ENCODE measurements at places on chromosomes 1 and 21.

- DNase-seq, result no peak
Observed at GRCh38 chr1:19086176-19086875, 123.7 kb downstream of the UBR4 start.

DNA sequence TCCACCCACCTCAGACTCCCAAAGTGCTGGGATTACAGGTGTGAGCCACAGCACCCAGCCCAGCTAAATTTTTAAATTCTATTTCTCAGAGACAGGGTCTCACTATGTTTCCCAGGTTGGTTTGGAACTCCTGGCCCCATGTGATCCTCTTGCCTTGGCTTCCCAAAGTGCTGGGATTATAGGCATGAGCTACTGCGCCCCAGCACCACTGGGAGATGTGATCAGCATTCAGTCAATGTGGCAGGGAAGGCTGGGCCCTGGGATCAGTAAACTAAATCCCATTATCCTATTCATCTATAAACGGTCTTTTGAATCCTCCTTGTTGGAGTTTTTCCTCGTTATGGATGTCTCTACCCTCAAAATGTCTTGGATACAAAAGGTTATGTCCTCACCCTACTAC lies 113.5 kb downstream of the PGBD5 start:
- no peak for DNase-seq

DNA sequence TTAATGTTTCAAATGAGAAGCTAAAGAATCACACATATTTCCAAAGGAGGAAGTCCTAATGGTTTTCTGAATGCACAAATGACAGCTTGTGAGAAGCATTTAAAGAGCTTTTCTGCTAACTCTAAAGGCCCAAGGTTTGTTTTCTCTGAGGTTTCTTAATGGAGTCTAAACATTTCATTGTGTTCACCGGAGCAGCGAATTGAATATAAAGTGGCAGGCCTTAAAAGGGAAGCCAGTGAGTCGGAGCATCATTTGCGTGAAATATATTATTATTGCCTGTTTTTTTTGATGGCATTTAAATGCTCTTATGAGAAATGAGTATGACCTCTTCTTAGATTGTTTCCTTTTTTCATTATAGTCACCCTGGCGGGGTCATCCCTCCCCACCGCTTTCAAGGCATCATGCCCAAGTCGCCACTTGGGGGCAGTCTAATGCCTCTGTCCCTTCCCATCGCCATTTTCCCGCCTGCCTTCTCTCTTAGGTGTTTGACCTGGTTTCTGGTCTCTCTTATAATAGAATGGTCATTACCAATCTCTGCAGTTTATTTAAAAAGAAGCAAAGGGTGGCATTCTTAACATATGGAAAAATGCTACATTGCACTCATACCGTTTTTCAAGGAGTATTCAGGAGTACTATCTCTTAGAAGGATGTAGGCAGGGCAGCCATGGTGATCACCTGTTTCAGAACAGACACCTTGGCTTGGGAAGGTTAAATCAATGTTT lies 25.3 kb upstream of the OVAAL start:
- DNase-seq, result peak; percentile 53

GRCh38 chr1:4591926-4592325 lies 62.5 kb upstream of the AJAP1 start:
- DNase-seq, result no peak

GRCh38 chr1:222347627-222348026 lies 200.3 kb downstream of the HHIPL2 start:
- no peak for DNase-seq

- DNase-seq, result no peak
Observed at GRCh38 chr1:56627019-56627635, 18.0 kb upstream of the PRKAA2 start.

- DNase-seq, result no peak
Observed at GRCh38 chr1:112309499-112309898, 86.5 kb upstream of the CTTNBP2NL start.

- DNase-seq, result no peak
Observed at GRCh38 chr1:150544204-150544603, 5.0 kb upstream of the ADAMTSL4 start.

- no peak for DNase-seq
Observed at GRCh38 chr1:36909946-36910725, 124.2 kb downstream of the GRIK3 start.

DNA sequence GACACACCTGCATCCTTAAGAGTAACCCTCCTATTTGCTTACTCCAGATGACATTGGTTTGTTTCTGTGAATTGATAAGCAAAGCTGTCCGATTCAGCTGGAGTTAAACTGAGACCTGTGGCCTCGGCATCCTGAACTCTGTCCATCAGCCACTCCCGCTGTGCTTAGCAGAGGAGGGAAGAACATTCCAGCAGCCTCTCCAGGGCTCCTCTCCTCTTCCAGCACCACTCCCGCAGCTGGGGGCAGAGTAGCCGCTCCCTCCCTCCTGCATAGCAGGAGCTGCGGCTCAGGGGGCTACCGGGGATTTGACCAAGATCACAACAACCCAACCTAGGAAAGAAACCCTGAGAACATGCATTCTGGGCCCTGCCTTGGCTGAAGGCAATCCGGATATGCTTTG lies 8.8 kb downstream of the LRRC38 start:
- DNase-seq, result no peak

DNA sequence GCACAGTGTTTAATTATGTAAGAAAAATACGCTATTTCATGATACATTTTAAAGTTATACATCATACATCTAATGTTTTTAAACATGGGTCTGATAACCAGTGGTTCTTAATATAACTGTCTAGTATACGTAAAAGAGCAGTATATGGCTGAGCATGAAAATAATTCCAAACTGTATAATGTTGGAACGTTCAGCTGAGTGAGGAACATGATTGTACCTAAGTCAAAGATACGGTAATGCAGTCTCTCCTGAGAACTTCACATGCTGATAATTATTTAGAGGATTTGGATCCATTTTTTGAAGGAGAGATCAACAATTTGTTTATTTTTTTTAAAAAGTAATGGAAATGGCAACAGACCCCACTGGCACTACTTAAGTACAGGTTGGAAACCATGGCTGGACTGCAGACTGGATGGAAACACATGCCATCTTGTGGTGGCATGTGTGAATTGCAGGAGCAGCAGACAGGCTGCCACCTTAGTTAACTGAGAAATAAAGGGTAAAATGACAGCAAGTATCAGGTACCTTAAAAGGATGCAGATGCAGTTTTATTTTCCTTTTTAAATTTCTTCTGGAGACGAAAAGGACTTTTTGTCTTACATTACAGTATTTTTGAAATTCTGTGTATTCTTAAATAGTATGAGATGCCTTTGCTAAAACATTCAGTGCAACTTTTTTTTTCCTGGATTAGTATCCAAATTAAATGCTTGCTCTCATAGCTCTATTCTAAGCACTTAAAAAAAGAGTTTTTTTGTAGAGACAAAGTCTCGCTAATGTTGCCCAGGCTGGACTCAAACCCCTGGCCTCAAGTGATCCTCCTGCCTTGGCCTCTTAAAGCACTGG lies 73.8 kb downstream of the MTR start:
- DNase-seq, result no peak

DNA sequence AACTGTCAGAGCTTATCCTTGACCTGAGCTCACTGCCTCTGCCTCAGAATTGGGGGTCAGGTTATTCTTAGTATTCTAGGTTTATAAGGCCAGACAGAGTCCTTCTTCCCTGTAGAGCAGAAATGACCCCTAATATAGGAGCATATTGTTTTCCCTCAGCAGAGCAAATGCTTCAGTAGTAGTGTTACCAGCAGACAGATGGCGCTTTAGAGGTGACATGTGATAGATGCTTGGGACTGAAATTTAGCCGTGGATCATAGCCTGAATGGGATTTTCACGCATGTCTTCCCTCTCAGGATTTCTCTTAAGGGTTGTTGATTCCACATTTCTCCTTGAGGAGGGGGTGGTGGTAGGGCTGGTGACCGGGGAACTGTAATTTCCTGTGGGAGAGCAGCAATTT lies 24.5 kb downstream of the ADARB1 start:
- no peak for DNase-seq

GRCh38 chr21:28410256-28410655 lies 582.4 kb downstream of the LTN1 start:
- DNase-seq, result no peak

DNA sequence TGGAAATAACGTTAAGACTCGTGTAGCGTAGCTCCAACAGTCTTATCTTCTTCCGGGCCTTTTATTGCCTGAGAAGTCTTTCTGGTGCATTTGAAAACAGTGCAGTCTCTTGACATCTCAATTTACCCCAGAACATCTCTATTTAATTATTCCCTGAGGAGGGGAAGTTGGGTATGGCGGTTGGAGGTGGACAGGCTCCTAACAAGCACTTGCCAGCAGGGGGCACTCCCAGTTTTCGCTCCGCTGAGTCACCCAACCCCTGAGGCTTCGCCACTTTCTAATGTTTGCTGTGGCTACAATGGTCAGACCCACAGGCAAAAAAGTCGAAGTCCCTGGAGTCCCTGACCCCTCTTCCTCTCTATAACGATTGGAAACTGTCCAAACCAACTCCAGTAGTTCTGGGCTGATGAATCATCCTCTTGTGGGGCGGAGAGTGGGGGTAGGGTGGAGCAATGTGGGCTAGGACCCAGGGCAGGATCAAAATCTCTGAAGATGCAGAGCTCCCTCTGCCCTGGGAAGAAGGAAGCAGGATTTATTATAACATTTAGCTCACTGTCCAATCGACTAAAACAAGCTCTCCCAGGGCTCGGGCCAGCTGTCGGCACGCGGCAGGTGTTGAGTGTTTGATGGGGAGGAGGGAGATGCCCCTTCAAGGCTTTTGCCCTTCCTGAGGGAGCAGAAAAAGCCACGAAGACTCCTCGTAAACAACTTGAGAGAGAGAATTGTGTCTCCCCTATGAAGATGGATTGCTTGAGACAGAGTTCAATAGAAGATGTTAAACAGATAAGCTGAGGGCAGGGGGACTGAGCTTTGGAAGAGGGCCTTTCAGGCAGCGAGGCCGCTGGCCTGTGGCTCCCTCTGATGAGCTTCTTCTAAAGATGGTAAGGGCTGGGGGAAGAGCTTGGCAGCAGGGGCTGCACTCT lies 85.7 kb downstream of the BRINP2 start:
- DNase-seq, result no peak

GRCh38 chr1:82503822-82504221 lies 703.1 kb downstream of the ADGRL2 start:
- no peak for DNase-seq

GRCh38 chr1:197213193-197213592 lies 54.9 kb upstream of the CRB1 start:
- DNase-seq, result no peak

GRCh38 chr1:104189207-104189606 lies 439.5 kb downstream of the AMY1C start:
- DNase-seq, result no peak

GRCh38 chr1:108962681-108963051 lies 618 bp downstream of the CLCC1 start:
- DNase-seq, result no peak

All from activated CD4-positive, alpha-beta T cell treated with anti-CD3 and anti-CD28 coated beads, Interleukin-2, amount 50 U/mL, for 24 hours (primary cell).